ENCODE measurements at places on chromosomes 2 and 18.

- no peak for DNase-seq
These were observed 8.1 kb upstream of the GPBAR1 start for GRCh38 chr2:218252509-218253231.

DNA sequence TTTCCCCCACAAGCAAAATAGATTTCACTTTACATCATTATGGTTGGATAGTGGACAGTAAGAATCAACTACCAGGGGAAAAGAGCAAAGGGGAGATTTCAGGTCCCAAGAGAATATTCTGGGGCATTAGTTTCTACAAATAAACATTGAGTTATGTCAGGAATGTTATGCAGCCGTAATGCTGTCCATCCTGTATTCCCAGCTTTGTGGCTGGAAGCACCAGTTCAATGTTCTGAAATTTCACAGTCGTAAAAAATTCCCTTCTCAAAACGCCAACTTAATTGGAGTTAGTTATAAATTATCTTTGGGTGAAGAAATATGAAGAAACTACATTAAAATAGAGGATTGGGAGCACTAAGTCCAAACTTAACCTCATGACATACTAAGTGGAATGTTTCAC is 141.5 kb upstream of the FIGN start:
- DNase-seq: no peak

GRCh38 chr2:10076511-10076910 is 3.7 kb downstream of the CYS1 start:
- DNase-seq: no peak

DNA sequence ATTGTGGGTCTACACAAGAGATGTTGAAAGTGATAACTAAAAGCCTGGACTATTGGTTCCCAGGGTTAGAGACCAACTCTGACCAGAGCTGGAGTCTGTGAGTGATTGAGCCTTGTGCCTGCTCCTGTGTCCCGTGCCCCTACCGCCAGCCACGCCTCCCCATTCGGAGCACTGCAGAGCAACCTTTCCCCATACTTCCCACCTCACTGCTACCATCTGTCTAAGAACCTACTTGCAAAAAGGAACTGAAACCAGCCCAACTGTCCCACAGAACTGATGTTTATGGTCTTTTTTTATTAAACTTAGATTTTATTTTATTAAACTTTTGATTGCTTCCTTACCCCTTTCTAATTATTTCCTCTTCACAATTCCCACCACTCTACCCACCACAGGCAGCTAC is 300.3 kb upstream of the MGAT5 start:
- no peak for DNase-seq

DNA sequence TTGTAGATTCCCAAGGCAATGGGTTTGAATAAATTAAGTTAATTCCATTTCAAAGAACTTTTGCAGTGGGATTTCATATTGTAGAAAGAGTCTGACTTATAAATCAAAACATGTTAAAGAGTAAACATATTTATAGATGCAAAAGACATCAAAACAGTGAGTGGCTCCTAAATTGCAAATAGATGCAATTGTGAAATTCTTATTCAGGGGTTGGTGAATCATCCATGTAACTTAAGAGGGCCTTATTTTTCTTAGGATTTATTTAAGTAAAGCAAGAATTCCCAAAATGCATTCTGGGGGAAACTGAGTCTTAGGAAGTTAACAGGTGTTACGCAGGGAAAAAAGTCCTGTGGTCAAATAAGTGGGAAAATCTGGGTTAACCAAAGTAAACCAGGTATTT is 11.3 kb downstream of the TANC1 start:
- no peak for DNase-seq

DNA sequence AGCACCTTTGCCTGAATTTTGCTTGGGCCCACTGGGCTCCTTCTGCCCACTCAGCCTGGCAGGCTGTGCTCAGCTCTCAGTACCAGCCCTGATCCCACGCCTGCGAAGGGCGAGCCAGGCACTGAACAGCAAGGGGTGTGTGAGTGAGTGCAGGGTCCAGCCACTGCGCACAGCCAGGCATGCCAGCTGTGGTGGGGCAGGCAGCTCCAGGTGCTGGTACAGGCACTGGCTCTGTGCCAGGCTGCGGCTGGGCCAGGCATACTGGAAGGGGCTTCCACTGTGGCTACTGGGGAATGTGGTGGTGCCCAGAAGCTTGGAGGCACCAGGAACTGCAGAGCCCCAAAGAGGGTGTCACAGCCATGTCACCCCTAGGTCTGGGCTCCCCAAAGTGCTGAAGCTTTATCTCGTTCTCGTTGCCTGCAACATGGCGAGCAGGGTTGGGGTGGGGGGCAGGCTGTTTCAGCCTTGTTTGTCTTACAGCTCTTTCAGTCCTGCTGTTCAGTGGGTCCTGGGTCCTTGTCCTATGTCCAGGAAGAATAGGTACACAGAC is 8.8 kb downstream of the DYSF start:
- no peak for DNase-seq

DNA sequence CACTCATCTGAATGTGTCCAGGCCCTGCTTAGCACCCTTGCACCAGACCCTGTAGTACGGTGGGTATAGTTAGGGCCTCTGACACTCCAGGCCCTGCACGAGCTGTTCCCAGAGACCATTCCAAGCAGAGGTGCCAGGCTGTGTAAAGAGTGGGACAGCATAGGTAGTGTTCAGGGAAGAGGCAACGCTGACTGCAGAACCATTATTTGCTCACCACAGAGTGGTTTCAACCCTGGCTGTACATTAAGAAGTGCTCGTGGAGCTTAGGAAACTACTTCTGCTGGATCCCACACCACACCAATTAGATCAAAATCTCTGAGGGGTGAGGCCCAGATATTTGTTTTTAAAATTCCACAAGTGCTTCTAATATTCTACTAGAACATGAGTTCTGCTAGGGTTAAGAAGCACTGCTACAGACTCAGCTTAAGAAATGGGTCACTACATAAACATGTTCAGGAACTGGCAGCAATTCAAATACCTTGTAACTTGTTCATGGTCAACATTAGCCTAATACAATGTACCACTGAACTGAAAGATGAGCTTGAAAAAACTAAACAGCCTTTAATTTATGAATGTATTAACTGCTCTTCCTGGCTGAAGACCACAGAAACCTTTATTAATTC is 183.0 kb downstream of the MYO5B start:
- DNase-seq: no peak

- DNase-seq: no peak
These were observed 6.5 kb upstream of the MLPH start for GRCh38 chr2:237480556-237480955.

GRCh38 chr2:136098441-136098840 is 19.5 kb downstream of the CXCR4 start:
- DNase-seq: no peak

- DNase-seq: no peak
These were observed 316.1 kb upstream of the MMADHC start for GRCh38 chr2:149903626-149904025.

DNA sequence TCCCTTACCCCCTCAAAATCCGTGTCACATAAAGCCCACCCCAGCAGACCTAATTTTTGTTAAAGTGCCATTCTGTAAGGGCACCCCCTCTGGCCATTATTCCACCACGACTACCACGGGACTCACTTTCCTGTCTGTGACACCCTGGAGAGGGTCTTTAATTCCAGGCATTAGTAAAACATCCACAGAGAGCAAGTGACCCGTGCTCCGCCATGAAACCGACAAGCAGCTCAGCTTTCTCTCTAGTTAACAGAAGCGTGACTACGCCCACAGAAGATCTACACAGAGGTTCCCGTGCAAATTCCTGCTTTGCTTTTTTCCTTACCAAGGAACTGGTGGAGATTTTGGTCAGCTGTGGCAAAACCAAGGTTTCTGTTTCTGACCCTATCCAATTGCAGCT is 4.4 kb downstream of the SIGLEC15 start:
- no peak for DNase-seq

DNA sequence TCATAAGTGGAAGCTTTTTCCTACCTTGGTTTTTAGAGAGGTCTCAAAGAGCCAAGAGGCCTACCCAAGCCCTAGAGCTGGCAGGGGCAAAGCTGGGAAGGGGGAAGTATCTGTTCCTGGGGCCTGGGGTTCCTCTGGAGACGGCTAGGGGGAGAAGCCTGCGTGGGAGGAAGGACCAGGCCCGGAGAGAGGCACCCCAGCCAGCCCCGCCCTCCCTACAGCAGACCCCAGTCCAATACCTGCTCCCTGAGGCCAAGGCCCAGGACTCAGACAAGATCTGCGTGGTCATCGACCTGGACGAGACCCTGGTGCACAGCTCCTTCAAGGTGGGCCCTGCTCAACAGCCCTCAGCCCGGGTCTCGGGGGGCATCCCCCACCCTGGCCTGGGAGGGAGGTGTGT is 2.2 kb downstream of the CTDSP1 start:
- no peak for DNase-seq

All from GM12891 (cell line).